Stimulated activated CD4-positive, alpha-beta T cell treated with anti-CD3 and anti-CD28 coated beads, Interleukin-1b, Interleukin-23, amount 100 ng/mL, for 1 hour (primary cell): ENCODE measurements at places on chromosomes 1 and 21.

GRCh38 chr21:17388226-17388625 lies 124.6 kb upstream of the CXADR start:
- no peak for DNase-seq

GRCh38 chr1:44036409-44037139 lies 5.3 kb upstream of the SLC6A9 start:
- DNase-seq, result peak; percentile 39

- no peak for DNase-seq
Observed at GRCh38 chr1:40823345-40823744, 38.8 kb downstream of the CITED4 start.

DNA sequence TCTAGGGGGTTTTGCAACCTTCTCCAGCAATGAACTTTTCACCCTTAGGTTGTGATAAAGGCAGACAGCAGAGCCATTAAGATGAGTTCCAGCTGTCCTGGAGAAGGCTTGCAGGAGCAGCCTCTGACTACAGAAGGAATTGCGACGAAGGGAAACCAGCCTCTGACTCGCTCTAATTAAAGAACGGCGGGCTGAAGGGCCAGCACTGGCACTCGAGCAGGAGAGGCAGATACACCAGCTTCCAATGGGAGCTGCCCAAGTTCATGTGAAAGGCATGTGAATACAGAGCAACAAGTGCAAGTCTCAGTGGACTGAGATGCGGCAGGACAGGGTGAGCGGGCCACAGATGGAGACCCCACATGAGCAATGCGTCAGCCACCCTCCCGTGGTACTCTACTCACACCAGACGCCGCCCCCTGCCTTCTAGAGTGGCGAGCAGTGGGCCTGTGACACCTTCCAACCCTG lies 15.7 kb downstream of the RCC2 start:
- no peak for DNase-seq

DNA sequence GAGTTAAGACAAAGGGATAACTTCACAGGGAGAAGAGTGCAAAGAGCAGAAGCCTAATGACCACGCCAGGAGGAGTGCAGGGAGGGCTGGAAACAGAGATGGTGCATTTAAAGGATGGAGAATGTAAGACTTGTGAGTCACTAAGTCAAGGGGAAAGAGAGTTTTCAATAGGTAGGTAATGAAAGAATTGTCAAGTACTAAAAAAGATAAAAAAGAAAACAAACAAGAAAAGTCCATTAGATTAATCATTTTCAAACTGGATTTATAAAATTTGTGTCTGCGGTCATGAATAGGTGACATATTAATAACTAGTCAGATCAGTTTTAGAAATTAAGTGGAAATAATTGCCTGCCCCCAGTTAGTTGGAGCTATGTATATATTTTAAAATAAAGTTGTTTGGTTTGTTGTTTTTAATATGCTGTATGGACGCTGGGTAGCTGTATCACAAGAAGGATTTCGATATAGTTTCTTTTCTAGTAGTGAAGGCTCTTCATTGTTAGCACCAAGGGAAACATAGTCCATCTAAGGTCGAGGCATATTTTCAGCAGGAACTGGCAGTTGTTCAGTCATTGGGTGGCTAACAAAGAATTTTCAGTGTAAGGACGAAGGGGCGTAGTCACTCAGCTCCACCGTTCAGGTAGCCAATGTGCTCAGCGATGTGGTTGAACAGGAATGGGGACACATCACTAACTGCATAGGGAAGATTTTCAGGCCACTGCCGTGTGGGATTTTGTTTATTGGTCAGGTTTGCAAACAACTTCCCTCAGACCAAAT lies 203.0 kb downstream of the TGFB2 start:
- no peak for DNase-seq
